Activated CD4-positive, CD25-positive, alpha-beta regulatory T cell treated with anti-CD3 and anti-CD28 coated beads, Interleukin-2, amount 50 U/mL, for 24 hours (primary cell): ENCODE measurements at places on chromosomes 6 and 20.

DNA sequence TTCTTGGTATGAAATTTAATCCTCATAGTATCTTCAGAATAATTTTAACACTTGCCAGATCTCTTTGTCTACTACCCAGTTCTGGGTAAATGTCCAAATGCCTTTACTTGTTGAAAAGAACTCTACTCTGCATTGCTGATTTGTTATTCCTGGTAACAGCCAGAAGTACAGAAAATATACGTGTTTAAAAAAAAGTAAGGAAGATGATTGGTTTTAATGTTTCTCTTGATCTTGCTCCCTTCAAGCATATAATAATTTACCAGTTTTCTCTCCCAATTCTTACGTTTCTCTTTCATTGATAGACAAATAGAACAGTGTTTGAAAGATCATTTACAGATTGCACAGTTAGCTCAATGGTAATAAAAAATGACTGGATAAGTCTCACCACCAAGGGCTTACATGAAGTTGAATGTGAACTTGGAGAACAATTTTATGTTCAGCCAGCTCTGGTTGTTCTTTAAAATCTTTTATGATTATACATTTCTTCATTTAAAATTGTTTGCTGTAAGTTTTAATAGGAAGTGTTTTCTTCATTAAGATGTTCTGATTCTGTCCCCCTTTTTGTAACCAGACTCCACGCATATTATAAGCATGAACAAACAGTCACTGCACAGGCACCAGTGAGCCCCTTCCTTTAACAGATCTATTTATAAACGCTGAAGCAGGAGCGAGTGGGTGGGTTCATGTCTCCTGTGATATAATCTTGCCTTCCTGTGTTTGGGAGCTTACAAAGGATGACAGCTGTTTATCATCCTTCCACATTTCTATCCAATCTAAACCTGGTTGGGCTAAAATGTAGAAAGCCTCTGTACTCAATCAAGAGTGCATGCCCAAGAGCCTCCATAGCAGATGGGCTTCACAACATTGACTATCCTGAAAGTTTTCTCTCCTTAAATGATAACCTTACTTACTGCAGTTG is 299.5 kb downstream of the PRL start:
- ATAC-seq = no peak

DNA sequence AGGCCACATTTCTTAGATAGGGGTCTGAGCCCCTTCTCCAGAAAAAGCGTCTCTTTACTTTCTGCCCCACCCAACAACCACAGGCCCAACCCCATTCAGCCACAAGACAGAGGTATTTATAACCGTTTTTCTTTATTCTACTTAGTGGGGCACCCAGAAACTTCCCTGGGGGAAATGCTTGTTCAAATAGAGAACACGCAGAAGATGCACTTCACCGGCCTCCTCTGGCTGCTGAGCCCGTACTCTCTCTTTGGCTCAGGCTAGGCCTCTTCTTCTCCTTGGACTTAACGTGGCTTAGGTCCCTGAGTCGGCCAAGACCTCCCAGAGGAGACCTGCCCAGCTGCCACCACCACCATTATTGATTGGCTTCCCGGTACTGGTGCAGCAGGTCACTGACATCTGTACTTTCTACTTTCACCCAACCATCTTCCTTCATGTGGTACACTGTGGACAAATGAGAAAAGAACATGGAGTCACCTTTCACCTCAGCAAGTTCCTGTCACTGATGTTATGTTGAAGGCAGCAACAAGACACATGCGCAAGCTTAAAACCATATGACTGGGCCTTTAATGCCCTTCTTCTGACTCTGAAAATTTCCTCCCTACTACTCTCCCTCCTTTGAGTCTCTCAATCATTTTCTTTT is 2.2 kb upstream of the TAP2 start:
- no peak for ATAC-seq

- no peak for ATAC-seq
Measured at GRCh38 chr6:80502871-80503270, 396.4 kb downstream of the BCKDHB start.

- no peak for ATAC-seq
Measured at GRCh38 chr6:83735461-83735860, 26.6 kb upstream of the SNAP91 start.

- ATAC-seq = no peak
Measured at GRCh38 chr6:42783876-42784642, 2.2 kb downstream of the BICRAL start.

DNA sequence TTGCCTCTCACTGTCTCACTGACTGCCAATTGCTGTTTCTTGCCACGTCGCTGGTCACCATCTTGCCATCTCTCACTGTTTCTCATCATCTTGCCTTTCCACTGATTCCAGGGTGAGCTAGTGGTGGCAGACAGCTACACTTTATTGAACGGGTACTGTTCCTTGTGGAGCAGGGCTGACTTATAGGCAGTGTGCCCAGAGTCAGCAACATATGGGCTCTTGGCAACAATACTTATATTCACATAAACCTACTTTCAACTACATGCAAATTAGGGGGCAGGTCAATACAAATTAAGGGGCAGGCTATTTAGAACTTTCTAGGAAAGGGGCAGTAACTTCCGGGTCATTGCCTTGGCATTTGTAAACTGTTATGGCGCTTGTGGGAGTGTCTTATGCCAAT is 186.2 kb upstream of the SYNDIG1 start:
- ATAC-seq = no peak

GRCh38 chr20:420166-420620 is 12.1 kb downstream of the RBCK1 start:
- no peak for ATAC-seq

GRCh38 chr20:48949304-48950170 is 28.0 kb downstream of the ARFGEF2 start:
- ATAC-seq = no peak

DNA sequence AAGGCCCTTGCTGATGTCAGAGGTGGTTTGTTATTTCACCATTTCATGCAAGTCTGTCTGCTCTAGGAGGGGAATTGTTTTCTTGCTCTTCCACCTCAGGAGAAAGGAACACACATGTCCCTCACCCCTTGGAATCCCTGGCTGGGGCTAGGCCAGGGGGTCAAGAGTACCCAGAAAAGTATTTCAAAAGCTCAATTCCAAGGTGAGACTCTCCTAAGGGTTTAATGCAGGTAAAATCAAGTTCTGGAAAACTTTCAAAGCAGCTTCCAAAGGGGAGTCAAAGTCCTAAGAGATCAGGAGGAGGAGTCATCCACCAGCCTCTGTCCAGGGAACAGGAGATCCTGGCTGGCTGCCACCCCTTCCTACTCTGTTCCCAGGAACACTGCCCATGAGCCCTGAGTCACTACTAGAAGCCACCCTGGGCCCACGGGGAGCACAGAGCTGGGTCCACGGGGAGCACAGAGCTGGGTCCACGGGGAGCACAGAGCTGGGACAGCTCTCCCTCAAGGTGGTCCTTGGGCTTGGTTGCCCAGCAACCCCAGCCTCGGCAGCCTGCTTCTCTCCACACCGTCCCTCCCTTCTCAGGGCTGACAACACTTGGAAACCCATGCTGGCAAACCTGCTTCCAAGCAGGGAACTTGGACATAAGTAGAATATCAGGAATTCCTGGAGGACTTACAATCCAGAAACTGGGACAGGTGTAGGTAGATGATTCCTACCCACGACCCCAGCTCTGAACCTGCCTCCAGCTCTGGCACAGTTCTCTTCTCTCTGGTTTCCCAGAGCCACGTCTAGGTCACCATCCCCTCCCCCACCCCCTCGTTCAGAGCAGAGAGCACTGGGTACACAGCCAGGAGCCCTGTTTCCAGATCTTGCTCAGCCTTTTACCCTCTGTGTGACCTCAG is 35.3 kb upstream of the CDKN1A start:
- ATAC-seq = no peak

DNA sequence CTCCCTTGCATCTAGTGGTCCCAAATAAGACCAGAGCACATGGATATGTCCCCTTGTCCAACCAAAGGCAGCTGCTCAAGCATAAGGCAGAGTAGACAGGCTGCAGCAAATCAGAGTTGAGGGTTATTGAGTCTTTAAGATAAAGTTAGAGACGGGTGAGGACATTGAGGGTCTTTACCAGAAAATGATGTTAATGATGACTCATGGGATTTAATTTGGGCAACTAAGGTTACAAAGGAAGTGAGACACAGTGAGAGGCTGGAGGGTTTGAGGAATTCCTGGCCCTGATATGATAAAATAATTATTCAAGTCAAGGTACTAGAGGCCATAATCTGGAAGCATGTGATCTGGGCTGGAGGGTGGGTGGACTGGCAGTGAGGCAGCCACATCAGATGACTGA is 133.6 kb downstream of the ALDH8A1 start:
- ATAC-seq = no peak
